ENCODE measurements at places on chromosomes 6 and 20.

DNA sequence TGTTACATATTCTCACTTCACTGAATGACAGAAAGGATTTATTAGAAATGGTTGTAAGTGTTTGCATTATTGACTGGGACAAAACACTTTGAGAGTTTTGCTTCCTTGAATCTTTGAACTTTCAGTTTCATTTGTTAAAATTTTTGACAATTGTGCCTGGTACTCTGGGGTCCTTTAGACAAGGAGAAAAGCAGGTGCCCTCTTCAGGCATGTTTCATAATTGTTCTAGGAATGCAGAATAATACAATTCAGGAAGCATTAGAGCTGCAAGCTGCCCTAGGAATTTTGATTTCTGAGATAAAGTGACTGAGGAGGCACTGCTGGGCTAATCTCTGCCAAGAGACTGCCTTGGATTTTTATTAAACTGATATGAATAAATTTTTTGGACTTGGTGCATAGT, 49.7 kb downstream of the TOP1 start:
- no peak for DNase-seq

DNA sequence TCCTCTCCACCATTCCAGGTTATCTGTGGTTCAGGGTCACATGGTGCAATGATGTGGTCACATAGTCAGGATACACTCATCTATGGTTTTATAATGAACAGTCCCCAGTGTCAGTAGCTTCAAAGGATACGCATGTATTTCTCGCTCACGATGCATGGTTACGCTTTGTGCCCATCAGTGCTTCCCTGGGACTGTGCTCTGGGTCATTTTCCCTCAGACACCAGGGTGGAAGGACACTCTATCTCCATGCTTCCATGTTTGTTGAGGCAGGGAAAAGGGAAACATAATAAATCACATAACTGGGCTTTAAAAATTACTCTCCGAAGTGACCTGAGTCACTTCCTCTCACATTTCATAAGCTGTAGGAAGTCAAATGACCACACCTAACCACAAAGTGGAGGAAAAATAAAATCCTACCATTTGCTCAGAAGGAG, 394.8 kb upstream of the NOX3 start:
- DNase-seq, result no peak

- no peak for DNase-seq
These were observed 49.0 kb upstream of the OCSTAMP start for GRCh38 chr20:46599227-46599987.

DNA sequence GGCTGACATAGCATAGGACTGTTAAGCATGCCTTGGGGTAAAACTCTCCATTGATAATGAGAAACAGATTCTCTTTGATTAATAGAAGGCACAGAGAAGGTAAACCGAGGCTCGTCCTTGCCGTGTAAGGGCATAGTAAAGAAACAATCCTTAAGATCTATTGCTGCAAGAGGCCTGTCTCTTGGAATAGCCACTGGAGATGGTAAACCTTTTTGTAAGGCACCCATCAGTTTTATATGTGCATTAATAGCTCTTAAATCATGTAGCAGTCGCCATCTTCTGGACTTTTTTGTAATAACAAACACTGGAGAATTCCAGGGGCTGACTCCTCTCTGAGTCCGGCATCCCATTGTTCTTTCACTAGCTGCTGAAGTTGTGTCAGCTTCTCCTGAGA, 8.4 kb upstream of the ABHD12 start:
- no peak for DNase-seq

DNA sequence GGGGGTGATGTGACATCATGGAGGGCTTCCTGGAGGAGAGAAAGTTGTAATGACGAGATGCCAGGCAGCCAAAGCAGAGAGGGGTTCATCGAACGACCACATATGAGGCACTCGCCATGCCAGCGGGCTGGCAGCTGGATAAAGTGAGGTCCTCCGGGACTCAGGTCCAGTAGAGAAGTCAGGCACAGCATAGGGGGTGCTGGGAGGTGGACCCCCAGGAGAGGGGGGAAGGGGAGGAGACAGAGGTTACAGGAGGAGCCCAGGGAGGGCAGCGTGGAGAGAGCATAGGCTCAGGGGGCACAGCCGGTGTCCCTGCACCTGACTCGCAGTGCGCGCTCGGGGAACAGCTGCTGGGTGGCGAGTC, 174.7 kb downstream of the BMP7 start:
- DNase-seq, result no peak

DNA sequence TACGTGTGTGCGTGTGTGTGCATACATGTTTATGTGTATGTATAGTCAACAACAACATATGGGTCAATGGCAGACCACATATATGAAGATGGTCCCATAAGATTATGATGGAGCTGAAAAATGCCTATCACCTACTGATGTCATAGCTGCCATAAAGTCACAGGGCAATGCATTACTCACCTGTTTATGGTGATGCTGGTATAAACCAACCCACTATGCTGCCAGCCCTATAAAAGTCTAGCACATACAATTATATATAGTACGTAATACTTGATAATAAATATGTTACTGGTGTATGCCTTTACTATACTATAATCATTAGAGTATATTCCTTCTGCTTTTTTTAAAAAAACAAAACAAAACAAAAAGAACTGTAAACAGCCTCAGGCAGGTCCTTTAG, 148.4 kb upstream of the ARID1B start:
- no peak for DNase-seq

Data from vagina (tissue), 2 donors.